CD4-positive, alpha-beta T cell treated with Interleukin-6 for 4 hours (primary cell): ENCODE measurements at places on chromosomes 3 and 15.

GRCh38 chr3:177538750-177539730, 341.8 kb upstream of the TBL1XR1 start:
- peak; percentile 27 for DNase-seq

- DNase-seq, result no peak
Observed at GRCh38 chr3:2976212-2976611, 134.0 kb downstream of the IL5RA start.

GRCh38 chr3:68974711-68975110, 38.8 kb downstream of the EOGT start:
- no peak for DNase-seq

DNA sequence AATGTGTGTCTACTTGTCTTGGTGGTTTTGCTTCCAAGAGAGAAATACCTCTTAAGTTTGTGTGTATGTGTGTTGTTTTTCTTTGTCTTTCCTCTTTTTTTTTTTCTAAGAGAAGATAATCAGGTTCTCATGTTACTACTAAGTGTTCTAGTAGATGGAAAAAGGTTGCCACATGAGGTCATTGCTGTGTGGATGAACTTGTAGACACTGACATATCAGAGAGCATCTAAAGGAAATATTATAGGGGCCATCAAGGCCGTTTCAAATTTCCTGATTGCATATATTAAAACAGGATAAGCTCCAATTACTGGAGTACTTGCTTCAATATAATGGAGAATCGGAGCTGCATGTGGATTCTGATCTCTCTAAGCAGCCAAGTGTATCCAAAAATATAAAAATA, 747.5 kb downstream of the NR2F2 start:
- no peak for DNase-seq

GRCh38 chr3:99523431-99524127, 114.8 kb upstream of the COL8A1 start:
- DNase-seq, result no peak

- no peak for DNase-seq
Observed at GRCh38 chr3:153670577-153670976, 450.6 kb upstream of the ARHGEF26 start.

- DNase-seq, result no peak
Observed at GRCh38 chr3:109784852-109785631, 447.7 kb upstream of the DPPA4 start.

- no peak for DNase-seq
Observed at GRCh38 chr3:144820726-144821125, 849.1 kb downstream of the DIPK2A start.

- no peak for DNase-seq
Observed at GRCh38 chr15:28273468-28273867, 48.5 kb downstream of the HERC2 start.

DNA sequence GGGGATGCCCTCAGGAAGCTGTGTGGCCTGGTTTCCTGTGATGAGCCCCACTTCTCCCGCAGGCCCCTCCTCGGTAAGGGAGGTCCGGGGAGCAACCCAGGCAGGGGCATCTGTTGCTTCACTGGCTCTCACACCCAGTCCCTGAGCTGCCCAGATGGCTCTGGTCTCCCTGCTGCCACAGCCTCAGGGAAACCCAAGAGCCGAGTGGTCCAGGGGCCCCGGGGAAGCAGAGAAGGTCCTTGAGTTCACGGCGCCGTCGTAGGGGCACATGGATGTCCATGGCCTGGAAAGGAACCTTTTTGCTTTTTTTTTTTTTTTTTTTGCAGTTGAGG, 13.3 kb upstream of the LRRC15 start:
- no peak for DNase-seq

- no peak for DNase-seq
Observed at GRCh38 chr3:134073583-134073945, 43.8 kb upstream of the SLCO2A1 start.

- DNase-seq, result no peak
Observed at GRCh38 chr3:164883171-164883570, 195.1 kb downstream of the SI start.

DNA sequence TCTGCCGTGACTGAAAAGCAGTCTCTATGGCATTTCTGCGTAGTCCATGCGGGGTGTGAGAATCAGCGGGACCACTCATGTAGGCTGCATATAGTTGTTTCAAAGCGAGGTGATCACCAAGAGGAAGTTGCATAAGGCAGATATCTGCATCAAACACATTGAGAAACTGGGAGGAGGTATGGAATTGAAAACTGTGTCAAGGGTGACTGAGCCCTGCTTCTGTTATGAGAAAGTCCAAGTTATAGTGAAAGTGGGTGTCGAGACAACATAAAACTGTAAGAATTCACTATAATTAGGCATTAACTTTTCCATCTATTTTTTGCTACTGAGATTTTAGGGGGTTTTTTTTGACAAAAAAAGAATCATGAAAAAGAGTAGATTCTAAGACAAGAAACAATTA, 109.3 kb downstream of the ZIC1 start:
- DNase-seq, result no peak

DNA sequence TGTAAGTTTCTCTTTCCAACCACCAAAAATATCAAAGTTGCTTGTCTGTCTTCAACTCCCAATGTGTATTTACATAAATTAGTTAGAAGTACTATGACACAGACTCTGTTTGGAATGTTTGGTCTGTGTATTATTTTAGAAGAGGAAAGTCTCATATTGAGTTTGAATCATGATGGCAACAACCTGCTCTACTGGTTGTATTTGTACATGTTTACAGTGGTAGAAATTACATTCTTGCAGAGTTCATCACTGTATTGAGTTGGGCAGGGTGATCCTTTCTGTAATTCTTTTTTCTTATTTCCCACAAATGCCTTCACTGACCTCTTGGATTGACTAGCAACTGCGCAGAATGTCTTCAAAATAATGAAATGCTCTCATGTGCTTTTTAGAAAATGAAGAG, 149.6 kb downstream of the CHL1 start:
- no peak for DNase-seq
